Activated CD8-positive, alpha-beta memory T cell treated with anti-CD3 and anti-CD28 coated beads, Interleukin-2, amount 10 ng/mL, durations not matched to agents 7 days and 5 days (primary cell): ENCODE measurements at places on chromosomes 12 and 14. TPM values are rescaled to one million over a fixed set of nuclear protein-coding genes. Genes with fewer than 3 reads are reported as not detected.

Gene CLEC2A
- total RNA-seq, result not detected

Gene ARMH4
- not detected for total RNA-seq

Gene OGFOD2
- 29.8 TPM for total RNA-seq

Gene CLEC4E
- total RNA-seq, result not detected

Gene ANGEL1
- 12.9 TPM for total RNA-seq

Gene PARPBP
- total RNA-seq, result 33.5 TPM
